Muscle of leg (tissue), 16 donors: ENCODE measurements at places on chromosomes 7 and 10.

DNA sequence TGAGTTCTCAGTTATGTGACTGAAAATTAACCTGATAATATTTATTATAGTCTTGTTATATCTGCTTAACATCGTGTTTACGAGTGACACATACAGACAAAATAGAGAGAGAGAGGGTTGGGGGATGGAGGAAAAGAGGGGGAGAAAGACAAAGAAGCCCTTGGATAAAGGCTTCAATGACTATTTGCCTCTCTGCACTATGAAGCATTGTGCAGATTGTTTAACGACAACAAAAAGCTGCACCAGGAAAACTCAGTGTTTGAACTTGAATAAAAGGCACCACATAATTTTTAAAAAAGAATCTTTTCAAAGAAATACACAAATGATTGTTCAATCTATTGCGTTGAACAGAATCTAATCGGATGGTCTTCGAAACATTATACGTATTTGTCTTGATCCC, 27.8 kb downstream of the MAGI2 start:
- DNase-seq: no peak

GRCh38 chr10:52908478-52908877, 135.9 kb upstream of the MBL2 start:
- DNase-seq: no peak

DNA sequence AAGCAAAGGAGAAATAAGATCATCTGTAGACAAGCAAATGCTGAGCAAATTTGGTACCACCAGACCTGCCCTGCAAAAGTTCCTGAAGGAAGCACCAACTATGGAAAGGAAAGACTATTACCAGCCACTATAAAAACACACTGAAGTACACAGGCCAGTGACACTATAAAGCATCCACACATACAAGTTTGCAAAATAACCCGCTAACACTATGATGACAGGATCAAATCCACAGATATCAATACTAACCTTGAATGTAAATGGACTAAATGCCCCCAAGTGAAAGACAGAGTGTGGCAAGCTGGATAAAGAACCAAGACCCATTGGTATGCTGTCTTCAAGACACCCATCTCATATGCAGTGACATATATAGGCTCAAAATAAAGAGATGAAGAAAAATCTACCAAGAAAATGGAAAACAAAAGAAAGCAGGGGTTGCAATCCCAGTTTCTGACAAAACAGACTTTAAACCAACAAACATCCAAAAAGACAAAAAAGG, 18.2 kb upstream of the PDK4 start:
- no peak for DNase-seq

DNA sequence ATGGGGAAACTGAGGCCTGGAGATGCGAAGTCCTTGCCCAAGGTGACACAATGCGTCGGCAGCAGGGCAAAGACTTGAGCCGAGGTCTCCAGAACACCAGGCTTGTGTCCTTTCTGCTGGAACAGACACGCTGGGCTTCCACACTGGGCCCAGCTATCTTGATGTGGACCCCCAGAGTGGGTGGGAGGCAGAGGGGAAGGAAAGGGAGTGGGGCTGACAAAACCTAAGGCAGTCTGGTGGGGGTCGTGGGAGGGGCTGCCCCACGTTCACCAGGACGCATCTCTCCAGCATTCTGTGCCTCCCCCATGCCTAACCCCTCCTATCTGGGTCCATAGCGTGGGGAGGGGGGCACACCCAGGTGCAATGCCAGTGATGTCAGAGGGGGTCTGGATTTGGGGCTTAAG, 38.1 kb downstream of the PPIF start:
- no peak for DNase-seq

DNA sequence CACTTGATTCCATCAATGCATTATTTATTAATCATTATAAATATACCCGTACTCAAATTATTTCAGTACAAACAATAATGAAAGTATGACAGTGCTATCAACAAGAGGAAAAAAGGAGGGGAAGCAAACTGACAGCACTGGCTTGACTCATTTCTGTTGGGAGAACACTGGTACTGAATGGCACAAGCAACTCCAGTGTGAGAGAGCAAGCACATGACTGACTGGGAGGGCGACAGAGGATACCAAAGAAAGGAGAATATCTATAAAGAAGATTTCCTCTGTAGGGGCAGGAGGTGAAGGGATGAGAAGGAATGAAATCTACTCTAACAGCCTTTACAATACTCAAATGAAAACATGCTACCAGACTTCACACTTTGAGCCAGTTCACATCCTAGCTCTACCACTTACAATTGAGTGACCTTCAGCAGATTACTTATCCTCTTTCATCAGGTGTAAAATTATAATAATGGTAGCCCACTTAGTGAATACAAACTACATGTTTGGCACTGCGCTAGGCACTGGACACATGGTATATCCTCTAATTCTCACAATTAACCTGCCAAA, 1.5 kb downstream of the USP54 start:
- no peak for DNase-seq

DNA sequence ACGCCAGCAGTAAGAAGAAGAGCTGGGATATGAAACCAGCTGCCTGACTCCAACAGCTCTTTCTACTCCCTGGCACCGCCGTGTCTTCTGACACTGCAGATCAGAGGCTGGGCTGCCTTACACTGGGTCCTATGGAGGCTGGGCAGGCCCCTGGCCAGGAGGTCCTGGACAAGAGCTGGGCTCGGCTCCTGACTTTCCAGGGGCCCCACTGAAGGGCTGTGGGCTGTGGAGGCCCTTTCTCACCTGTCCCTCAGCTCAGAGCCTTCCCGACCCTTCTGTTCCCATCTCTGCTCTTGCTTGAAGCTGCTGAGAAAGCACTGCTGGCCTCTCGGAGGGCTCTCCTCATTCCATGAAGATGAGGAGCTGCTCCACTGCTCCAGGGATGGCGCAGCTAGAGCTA, 85.9 kb upstream of the UNC5B start:
- no peak for DNase-seq

GRCh38 chr7:85479918-85480643, 293.2 kb upstream of the SEMA3D start:
- peak; percentile 92 for DNase-seq

DNA sequence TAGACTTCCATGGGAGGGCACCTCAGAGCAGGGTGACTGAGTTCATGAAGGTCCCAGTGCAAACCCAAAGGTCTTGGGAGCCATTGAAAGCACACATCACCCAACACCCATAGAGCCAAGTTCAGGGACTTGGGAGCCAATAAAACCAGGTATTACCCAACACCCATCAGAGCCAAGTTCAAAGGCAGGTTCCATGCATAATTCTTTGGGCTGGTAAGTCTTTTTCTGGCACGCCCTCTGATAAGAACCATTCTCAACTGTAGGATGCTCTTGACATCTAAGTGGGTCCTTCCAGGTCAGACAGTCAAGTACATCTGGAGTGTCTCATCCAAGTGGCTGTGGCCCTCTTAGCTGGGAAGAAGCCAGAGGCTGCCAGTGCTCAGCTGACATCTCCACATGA, 63.2 kb downstream of the EBF3 start:
- no peak for DNase-seq

DNA sequence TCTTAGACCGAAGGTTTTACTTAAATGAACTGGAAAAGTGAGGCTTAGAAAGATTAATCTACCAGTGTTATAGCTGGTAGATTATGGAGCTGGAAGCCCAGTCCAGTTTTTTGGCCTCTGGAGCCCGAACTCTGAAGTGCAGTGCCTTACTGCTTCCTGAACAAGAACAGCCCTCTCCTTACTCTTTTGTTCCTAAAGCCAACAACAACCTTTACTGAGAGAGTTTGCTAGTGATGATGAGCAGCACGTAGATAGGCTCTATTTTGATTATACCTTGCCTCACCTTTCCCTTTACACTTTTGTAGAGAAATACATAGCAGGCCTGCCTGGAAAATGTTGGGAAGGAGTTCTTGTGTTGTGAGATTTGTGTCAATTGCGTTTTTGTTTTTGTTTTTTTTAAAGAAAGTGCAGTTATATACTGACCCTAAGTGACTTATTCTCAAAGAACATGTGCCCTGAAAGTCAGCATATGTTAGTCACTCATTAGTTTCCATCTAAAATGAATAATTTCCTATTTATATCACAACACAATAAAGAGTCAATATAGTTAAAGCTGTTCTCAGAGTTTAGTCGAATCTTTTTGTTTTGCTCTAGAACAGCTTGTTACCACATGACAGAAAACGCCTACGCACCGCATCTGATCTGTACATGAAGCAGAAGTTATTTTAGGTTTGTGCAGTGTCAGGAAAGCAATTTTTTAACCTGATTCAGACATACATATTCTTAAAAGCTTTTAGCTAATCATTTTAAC, 33.0 kb downstream of the PLEKHA1 start:
- DNase-seq: peak; percentile 70

- no peak for DNase-seq
These were observed 196.6 kb upstream of the TMEM196 start for GRCh38 chr7:19969859-19970493.

DNA sequence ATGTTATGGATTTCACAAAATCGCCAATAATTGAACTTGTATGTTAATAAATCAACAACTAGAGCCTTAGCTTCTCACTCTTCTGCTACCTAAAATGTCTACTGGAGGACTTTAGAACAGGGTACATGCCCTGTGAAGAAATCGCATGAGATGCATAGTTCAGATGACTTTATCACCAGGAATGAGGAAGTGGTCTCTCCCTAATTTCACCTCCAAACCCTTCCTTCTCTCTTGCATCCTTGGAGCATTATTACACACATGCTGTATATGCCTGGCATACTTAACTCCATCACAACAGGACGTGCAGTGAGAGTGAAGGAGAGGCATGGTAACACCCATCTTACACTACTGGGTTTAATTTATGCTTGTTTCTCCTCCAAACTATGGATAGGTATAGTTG, 27.8 kb downstream of the RHEB start:
- DNase-seq: no peak

- no peak for DNase-seq
These were observed 377.7 kb upstream of the MGMT start for GRCh38 chr10:129089341-129089740.

GRCh38 chr7:94393246-94394108, 1.2 kb upstream of the COL1A2 start:
- DNase-seq: peak; percentile 98

GRCh38 chr10:56466005-56466404, 104.9 kb upstream of the ZWINT start:
- no peak for DNase-seq

DNA sequence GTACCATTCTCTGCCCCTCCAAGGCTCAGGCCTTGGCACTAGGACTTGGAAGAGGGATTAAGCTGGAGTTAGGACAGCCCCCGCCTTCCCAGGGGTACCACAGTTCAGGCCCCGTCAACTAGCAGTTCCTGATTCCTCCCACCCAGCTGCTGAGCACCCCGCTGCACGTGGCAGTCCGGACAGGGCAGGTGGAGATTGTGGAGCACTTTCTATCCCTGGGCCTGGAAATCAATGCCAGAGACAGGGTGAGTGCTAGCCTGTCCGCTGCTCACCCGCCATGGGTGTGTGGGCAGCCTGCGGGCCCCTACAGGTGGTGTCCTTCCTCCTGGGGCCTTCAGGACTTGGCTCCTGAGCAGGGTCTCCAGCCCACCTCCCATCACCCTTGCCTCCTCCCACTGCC, 2.0 kb upstream of the HOGA1 start:
- no peak for DNase-seq

GRCh38 chr7:158083526-158084310, 503.9 kb downstream of the PTPRN2 start:
- DNase-seq: no peak

GRCh38 chr10:80522756-80523363, 14.8 kb upstream of the SH2D4B start:
- DNase-seq: no peak

GRCh38 chr10:131975003-131975402, 6.7 kb downstream of the BNIP3 start:
- no peak for DNase-seq

DNA sequence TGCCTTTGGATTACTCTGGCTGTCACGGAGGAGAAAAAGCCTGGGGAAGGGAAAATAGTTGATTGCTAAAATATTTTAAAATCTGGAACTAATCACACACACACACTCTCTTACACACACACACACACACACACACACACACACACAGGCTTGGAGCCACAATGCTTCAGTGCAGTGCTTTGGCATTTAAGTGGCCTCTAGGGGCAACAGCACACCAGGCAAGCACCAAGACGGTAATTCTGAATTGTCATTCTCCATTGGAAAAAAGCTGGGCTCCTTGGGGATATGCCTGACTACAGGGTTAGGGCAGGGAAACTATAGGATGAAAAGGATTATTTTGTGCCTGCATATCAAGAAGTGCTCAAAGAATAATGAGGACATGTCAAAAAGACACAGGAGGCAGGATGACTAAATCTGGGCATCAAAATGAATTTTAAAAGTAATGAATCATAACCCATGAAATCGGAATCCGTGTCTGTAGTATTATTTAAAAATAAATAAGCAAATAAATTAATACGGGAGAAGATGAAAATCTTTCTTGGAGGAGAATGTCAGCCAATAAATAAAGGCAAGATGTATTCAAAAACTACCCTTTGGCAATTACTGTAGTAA, 30.4 kb upstream of the DDC start:
- DNase-seq: peak; percentile 32

- peak; percentile 95 for DNase-seq
These were observed 10.3 kb downstream of the SFXN3 start for GRCh38 chr10:101041252-101041761.

GRCh38 chr10:94108200-94108599, 114.5 kb downstream of the PLCE1 start:
- no peak for DNase-seq

DNA sequence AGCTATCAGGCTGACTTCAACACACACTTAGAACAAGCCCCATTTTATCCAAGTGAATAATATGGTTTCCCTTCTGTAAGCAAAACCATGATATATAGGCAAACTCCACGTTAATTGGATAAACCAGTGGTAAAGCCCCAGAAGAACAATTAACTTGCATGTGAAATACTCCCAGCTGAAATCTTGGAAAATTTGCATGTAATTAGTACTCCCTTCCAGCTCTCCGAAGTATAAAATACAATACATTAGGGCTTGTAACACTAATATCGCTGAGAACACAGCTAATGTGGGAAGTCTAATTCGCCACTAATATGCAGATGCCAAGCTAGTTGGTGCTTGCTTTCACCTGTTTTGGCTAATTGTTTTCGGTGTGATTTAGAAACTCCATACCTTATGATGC, 859.0 kb upstream of the AUTS2 start:
- DNase-seq: no peak

GRCh38 chr10:89373916-89374711, 3.7 kb upstream of the IFIT1B start:
- peak; percentile 97 for DNase-seq
